ENCODE measurements at places on chromosomes 5 and 9.

GRCh38 chr9:121289026-121289771 lies 21.2 kb downstream of the GSN start:
- DNase-seq = no peak

GRCh38 chr9:123806829-123807228 lies 123.1 kb downstream of the DENND1A start:
- no peak for DNase-seq

GRCh38 chr5:94908889-94909480 lies 290.5 kb downstream of the SLF1 start:
- DNase-seq = no peak

DNA sequence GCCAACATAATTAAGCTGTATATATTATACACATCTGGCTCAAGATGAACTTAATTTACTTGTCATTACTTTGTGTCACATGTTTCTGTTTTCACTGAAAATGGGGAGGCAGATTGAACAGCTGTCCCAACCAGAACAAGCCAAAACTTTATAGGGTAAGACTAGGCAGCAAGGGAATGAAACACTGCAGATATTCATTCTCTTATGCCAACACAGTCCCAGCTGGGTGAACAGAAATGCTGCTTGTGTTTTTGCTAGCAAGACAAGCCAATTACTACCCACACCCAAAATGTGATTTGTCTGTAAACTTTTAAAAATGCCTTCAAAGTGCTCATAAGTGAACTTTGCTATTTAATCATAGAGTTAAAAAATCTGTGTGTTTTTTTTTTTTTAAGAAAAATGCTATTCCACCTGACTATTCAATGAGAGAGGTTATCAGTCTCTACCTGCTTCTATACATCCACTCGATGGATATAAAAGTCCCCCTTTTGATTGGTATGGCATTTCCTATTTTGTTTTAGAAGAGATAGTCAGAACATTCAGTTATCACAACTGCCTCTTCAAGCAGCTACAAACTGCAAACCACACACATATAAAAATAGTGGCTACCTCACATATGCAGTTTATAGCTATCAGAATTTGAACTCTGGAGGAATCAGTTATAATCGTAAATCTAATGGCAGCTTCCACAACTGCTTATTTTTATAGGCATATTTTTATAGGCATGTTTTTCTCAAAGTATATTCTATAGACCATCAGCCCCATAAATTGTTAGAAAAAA lies 91.9 kb upstream of the PPP1R2B start:
- DNase-seq = no peak

DNA sequence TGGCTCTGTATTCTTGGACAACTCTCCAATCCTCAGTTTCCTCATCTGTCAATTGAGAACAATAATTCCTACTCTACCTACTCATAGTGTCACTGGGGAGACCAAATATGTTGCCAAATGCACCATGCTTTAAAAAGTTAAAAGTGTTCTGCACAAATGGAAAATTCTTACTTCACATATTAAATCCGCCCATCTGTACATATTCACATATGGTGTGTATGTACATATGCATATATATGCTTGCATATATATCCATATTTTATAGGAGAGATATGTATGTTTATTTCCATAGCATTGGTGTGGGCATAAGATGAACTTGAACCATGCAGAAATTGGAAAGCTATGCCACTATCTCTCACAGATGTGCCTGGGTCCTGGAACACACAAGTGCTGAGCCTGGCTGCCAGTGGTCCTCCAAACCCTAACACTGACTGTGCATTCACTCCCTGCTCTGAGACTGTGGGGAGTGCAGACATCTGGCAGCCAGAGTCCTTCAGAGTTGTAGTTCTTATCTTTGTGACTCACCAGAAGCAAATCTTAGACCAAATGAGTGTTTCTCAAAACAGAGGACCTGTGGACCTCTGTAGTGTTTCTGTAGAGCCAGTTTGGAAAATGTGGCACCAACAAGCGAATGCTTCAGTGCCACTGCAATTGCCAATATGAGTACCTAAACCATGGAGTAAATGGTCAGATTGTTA lies 168.7 kb downstream of the GRIA1 start:
- DNase-seq = no peak

DNA sequence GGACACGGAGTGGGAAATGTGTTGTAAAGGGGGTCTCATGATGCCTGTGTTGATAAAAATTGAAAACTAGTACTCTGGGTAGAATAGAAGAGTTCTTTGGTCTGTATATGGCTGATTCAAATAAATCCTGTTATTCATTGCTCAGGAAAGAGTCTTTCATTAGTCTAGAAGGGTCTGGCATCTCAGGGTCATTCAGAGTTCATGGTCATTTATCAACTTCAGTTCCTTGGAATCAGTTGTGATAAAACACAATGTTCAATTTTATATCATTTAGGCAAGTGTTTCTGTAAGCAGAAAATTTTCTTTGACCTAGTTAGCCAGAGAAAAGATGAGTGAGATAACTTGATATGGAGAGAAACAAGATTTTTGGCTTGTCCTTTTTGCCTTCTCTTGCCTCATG lies 36.3 kb downstream of the SPATA31D1 start:
- DNase-seq = no peak

DNA sequence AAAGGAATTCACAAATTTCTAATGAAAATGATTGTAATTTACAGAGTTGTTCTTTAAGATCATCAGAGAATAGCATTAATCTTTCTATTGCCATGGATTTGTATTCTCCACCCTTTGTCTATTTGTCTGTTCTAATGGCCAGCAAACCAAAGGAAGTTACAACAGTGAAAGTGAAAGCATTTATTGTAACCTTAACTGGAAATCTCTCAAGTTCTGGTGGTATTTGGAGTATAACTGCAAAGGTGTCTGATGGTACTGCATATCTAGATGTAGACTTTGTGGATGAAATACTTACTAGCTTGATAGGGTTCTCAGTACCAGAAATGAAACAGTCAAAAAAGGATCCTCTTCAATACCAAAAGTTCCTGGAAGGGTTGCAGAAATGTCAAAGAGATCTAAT lies 21.7 kb downstream of the RMI1 start:
- no peak for DNase-seq

DNA sequence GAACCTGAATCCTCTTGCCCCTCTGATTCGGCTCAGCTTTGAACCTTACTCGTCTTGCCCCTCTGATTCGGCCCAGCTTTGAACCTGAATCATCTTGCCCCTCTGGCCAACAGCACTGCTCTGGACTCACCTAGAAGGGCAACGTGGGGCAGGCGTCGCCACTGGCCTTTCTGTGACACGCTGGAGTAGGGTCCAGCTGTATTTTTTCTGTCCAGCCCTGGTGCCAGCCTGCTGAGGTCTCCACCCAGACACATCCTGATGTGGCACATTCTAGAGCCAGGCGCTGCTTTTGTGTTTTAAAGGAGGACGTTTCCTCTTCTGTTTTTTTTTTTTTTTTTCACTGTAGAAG lies 15.2 kb upstream of the CPEB4 start:
- DNase-seq = no peak

GRCh38 chr5:150131978-150132694 lies 23.5 kb downstream of the PDGFRB start:
- DNase-seq = no peak

- DNase-seq = no peak
Measured at GRCh38 chr9:135512904-135513303, 8.3 kb upstream of the LCN1 start.

- peak; percentile 56 for DNase-seq
Measured at GRCh38 chr5:149240354-149240998, 31.2 kb upstream of the AFAP1L1 start.

- DNase-seq = no peak
Measured at GRCh38 chr5:180620014-180620413, 28.7 kb upstream of the SCGB3A1 start.

GRCh38 chr5:59685191-59685530 lies 208.4 kb downstream of the PDE4D start:
- no peak for DNase-seq

DNA sequence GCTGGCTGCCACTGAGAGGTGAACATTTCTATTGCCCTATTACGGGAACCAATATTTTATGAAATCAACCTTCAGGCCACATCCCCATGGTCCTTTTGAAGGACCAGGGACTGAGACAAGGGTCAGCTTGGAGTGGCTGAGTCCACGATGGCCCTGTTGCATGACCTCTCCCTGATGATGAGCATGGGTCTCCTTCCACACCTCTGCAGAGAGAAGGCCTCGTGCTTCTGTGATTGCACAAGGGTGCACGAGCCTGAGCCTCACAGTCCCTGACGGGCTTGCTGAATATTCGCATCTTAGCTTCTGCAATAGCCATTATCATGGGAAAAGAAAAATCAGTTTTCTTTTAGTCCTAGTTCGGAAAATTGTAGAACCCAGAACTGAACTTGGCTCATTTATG lies 255.0 kb upstream of the IRX2 start:
- no peak for DNase-seq

DNA sequence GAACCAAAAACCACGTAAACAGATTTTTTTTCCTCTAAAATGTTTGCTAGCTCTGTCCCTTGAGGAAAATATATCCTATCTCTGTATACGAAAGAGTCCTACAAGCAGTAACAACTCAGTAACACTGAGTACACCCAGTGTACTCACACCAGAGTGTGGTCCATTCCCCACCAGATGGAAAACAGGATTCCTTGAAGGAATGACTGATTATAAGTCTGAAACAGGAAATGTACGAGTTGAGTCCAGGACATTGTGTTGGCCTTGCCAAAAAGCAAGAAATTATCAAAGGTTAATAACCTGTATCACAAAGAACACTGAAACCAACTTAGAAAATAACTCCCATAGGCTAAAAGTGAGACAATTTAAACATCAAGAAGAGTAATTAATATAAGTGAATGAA lies 20.4 kb downstream of the GOLPH3 start:
- DNase-seq = no peak

DNA sequence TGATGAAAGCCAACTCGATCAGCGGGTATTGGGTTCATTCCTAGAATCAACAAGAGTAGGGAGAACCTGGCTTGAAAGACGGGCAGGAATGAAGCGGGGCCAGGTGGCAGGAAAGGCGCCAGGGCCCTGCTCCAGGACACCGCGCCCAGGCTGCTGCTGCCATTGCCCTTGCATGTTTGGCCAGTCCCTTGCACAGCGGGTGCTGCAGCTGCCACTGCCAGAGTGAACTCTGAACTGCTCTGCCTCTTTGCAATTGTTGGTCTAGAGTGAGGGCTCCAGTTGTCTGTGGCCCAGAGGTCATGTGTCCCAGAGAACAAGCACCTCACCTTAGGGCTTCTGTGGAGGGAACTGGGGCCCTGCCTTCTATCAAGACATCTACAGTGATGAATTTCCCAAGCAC lies 24.0 kb upstream of the CARTPT start:
- no peak for DNase-seq

DNA sequence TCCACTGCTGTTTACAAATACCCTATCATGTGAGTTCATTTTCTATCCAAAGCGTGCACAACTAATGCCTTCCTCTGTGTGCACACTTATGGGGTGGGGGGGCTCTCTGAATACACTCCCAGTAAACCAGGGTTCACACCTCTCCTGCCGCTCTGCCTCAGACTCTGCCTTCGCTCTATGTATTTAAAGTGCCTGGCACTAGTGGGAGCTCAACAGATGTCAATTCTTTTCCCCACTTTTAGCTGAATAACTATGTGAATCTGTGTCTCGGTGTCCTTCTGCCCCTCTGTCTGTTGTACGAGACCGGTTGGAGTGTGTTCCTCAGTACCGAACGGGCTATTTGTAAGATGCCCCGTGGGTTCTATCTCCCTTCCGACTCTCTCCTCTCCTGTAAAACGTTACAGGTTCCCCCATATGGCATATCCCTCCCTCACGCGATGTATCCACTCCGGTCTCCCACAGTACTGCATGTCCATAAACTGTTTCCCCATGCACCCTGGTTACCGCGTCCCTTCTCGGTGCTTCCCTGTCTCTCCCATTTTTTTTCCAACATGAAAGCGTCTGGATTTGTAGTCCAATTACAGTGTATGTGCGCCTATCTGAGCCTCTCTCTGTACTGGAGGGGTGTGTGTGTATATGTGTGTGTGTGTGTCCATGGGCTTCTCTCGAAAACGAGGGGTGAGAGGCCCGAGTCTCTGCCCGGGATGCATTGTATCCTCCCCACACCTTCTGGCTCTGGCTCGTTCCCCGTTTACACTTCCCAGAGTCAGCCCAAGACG lies 1.6 kb downstream of the ELL2 start:
- DNase-seq = no peak

DNA sequence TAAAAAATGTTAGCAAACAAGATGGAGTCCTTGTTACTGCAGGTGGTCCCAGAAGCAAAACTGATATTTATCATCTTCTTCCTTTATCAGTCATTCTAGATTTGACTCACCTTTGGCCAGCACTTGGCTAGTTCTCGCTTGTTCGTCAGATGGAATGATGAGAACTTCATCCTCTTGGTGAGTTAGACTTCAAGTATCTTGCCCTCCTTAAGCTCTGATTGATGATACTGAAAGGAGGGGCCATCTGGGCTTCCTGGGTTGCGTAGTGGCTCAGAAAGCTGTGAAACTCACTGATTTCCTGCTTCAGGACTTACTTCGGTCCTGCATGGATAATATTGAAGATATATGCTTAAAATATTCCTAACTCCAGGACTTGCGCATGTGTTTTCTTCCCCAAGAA lies 1248.2 kb upstream of the CDH9 start:
- DNase-seq = no peak
